ENCODE measurements at places on chromosomes 6 and 20.

GRCh38 chr20:21513881-21514540, at the start of gene NKX2-2:
Gene NKX2-2 (minus strand): TSS chr20:21514064. CDS start chr20:21513669, 395 bp downstream.
- no peak for DNase-seq

DNA sequence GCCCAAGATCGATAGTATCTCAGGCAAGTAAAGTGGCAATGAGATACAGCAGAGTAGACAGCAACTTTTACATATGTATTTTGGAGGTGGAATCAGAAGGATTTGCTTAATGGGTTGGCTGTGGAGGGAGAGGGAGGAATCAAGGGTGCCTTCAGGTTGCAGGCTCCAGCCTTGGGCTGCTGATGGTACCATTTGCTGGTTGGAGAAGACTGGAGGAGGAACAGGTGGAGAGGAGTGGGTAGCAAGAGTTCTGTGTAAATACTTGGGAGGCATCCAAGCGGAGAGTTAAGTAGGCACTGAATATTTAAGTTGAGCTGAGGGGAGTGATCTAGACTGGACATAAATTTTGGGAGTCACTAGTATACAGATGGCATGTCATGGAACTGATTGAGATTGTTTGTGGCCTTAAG, 5.2 kb downstream of the BICRAL start:
- no peak for DNase-seq

- DNase-seq: no peak
Measured at GRCh38 chr20:60053125-60053817, 95.0 kb downstream of the CDH26 start.

- DNase-seq: no peak
Measured at GRCh38 chr6:153960741-153961140, 78.3 kb upstream of the OPRM1 start.

DNA sequence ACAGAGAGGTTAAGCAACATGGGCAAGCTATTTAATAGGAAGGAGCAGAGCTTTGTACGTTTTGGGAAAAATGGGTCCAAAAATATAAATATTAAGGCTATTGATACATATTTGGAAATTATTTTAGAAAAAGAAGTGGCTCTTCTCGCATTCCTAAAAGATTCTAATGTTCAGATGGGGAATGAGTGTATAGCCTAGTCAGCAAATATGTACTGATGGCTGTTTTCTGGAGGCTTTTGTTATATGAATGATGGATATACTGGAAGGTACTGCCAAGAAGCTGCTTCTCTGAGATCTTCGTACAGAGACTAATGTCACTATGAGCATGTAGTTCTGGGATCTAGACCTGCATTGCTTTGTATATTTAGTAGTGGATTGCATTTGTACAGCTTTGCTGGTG, 71.7 kb downstream of the PLAGL1 start:
- DNase-seq: no peak

- DNase-seq: no peak
Measured at GRCh38 chr6:139282684-139283083, 9.1 kb downstream of the TXLNB start.

DNA sequence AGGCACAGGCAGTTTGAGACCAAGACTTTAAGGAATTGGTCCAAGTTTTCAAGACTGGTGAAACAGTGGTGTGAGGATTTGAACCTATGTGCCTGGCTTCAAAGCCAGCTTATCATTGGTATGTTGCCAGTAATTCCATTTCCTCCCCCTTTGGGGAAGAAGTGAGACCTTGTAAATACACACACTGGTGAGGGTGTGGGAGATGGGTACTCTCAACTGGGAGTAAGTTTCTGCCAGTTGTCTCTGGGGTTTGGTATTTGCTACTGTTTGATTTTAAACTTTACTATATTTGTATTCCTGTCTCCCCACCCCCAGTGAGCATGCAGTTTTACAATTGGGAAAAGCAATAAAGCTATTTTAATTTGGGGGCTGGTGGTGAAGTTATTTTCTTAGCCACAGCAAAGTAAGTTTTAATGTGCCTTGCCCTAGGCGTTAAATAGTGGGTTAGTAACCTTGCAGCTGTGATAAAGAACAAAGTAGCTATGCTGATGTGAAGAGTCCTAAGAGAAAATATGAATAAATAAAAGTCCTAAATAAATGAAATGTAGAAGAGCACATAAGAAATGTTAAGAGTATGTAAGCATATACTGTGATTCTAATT, 31.0 kb downstream of the SNX9 start:
- DNase-seq: no peak

- DNase-seq: no peak
Measured at GRCh38 chr6:122799140-122799745, 10.2 kb downstream of the SMPDL3A start.

- DNase-seq: peak; percentile 87
Measured at GRCh38 chr20:14838663-14839628, 501.5 kb upstream of the FLRT3 start.

- peak; percentile 33 for DNase-seq
Measured at GRCh38 chr6:129863664-129864063, 2.5 kb upstream of the TMEM244 start.

GRCh38 chr6:11108726-11109125, 2.8 kb downstream of the ERVFRD-1 start:
- DNase-seq: no peak

DNA sequence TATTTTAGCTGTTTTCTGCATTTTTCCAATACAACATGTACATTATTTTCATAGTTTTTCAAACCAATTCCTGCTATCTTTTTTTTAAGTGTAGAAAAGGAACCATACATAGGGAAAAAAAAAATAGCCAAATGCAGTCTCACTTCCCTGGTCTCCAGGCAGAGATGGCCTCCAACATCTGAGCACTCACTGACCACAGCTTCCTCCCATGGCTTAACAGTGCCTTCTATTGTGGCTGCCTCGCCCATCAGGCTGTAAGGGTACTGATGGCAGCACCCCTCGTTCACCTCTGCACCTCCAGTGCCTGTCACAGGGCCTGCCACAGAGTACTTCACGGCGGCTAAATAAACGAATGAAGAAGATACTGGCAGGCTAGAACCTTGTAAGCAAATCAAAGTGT, 591.1 kb downstream of the PTPRT start:
- DNase-seq: no peak

GRCh38 chr20:48880981-48881657, 40.4 kb upstream of the ARFGEF2 start:
- DNase-seq: no peak
